NCI-H2227 treated with DMSO at 0.1 percent for 48 hours (cell line): ENCODE measurements at places on chromosomes 5 and 9.

- no peak for DNase-seq
Observed at GRCh38 chr5:77849308-77849900, 73.3 kb upstream of the TBCA start.

- no peak for DNase-seq
Observed at GRCh38 chr5:169732841-169733240, 95.8 kb downstream of the DOCK2 start.

GRCh38 chr5:126483156-126483555, 59.9 kb downstream of the GRAMD2B start:
- no peak for DNase-seq

DNA sequence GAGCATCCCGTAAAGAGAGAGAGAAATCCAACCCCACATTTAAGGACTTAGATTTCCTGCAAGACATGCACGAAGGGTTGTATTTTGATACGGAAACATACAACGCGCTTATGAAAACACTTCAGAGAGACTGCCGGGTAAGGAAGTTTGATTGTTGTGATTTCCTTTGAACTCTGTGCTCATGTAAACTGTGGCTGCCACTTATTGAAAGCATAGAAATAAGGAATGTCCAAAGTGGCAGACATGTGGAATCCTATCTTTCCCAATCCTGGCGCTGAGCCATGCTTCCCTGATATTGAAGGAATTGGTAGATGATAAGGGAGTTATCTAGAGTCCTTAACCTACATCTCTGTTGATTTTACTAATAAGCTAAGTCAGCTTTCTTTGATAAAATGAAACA, 119.4 kb downstream of the PRKACG start:
- DNase-seq, result no peak

DNA sequence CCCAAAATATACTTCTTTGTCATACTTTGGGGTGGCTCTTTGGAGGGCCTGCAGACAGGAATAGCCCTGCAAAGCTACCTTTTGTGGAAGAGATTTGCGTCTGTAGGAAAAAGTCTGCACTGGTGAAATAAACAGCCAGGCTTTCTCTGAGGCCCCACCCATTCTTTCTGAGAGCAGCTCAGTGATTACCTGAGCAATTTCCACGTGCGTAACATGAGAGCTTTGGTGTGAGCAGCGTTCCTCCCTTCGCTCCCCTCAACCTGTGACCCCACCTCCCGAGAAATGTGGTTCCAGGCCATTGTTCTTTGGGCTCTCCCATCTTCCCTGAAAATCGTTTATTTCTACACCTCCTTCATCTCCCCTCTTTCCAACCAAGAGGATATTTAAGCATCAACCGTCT, 23.8 kb upstream of the FBP1 start:
- no peak for DNase-seq
